ENCODE measurements at places on chromosomes 12 and 14.

- no peak for DNase-seq
Measured at GRCh38 chr12:29640589-29641345, 143.0 kb downstream of the TMTC1 start.

- DNase-seq, result no peak
Measured at GRCh38 chr12:121810833-121811433, 7.1 kb downstream of the SETD1B start.

- DNase-seq, result no peak
Measured at GRCh38 chr12:12533238-12533829, 29.3 kb downstream of the DUSP16 start.

DNA sequence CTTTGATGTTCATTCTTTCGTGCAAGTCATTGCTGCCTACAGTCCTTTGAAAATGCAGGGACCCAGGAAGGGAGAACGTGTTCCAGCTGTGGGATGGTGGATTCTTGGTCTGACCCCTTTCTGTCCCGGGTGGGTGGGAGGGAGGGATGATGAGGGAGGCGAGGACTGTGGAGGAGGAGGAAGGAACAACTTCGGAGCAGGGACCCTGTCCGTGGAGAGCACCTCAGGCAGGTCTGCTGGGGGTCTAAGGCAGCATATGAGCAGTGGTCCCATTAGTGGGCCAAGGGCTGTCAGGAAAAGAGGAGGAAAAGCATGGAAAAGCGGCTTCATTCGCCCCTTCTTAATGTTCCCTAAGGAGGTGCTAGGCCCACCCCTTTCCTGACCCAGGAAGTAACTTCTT, 36.0 kb downstream of the CACNA2D4 start:
- no peak for DNase-seq

DNA sequence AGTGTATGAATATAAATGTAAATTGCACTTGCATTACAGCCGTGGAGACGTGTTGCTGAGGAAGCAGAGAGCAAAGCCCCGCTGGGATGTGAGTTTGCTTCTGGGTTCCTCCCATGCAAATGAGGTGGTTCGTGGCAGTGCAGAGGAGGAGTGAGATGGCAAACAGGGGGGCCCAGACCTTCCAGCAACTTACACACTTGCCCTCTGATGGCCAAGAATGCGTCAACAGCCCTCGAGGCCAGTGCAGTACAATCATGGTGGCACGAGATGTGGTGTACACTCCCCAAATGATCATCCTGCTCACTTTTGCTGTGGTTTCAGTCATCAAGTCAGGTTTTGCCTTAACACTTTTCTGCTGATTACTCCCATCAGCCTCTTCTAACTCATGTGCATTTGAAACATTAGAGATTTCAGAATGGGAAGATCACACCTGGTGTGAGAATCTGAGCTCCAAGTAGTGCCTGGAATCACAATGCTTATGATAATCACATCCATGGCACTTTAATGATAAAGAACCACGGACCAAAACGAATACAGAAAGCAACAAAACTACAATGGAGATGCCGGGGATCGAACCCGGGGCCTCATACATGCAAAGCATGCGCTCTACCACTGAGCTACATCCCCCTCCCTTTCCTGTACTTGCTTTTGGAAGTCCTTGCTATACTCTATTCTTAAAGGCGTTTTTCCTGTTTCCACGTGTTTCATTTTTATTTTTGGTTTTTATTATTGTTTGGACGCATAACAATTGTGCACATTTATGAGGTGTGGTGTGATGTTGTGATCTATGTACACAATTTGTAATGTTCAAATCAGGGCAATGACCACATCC, 7.0 kb upstream of the UBC start:
- DNase-seq, result no peak

GRCh38 chr14:102708494-102708893, 68.8 kb upstream of the TRAF3 start:
- no peak for DNase-seq
